Stromal cell of bone marrow (primary cell): ENCODE measurements at places on chromosomes 1 and 21.

DNA sequence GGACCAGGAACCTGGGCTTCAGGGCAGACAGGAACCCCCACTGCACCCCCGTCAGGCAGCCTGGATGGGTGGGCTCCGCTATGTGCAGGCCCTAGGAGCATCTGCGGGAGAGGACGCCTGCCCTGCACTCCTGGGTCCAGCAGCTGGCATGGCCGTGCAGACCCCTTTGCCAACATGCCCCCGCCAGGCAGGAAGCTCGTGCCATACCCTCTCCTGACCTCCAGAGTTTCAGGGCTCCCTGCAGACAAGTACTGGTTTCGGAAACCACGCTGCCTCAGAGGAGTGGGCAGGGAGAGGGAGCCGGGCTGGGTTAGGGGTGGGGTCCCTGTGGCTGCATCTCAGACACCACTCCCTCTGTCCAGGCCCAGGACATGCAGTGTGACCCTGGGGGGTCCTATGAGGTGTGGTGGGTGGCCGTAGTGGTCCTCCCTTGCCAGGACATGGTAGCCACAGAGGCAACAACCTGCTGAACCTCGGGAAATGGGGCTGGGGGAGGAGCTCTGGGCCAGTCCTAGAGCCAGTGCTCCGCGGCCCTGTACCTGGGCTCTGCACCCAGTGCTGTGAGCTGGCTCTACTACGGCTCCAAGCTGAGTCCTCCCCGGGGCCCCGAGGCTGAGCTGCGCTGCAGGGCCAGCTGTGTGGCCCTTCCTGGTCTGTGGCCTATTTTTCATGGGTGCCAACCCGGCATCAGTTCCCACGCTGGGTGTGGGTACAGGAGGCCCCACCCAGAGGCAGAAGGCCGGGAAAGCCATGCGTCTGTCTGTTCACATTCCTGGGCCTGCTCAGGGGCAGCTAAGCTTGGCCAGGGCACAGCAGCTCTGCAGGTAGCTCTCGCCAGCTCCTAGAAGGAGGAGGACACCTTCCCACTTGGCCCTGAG lies 1.4 kb downstream of the PLEKHN1 start:
- DNase-seq: no peak

DNA sequence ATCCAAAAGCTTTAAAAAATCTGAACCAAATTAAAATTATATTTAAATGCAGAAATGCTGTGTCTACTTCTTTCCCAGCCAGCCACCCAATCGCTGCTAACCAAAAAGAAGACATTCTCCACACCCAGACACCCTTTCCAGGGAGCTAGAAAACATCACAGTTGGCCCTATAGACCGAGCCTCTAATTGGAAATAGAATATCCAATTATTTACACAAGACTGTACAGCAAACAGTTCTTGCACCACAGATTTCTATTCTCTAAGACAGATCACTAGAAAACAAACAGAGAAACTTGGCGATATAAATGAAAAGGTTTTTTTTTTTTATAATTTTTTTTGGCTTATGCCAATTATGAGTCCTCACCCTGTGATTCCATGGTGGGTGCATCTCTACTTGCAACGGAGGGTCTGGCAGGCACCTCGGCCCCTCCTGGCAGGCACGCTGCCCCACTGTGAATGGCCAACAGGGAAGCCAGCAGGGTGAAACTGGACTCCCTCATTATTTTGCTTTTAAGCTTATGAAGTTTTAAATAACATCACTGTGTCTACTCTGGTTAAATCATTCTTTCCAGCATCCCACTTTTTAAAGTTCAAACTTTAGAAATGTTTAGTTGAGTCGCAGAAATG lies 29.2 kb downstream of the BCAR3 start:
- DNase-seq: no peak

DNA sequence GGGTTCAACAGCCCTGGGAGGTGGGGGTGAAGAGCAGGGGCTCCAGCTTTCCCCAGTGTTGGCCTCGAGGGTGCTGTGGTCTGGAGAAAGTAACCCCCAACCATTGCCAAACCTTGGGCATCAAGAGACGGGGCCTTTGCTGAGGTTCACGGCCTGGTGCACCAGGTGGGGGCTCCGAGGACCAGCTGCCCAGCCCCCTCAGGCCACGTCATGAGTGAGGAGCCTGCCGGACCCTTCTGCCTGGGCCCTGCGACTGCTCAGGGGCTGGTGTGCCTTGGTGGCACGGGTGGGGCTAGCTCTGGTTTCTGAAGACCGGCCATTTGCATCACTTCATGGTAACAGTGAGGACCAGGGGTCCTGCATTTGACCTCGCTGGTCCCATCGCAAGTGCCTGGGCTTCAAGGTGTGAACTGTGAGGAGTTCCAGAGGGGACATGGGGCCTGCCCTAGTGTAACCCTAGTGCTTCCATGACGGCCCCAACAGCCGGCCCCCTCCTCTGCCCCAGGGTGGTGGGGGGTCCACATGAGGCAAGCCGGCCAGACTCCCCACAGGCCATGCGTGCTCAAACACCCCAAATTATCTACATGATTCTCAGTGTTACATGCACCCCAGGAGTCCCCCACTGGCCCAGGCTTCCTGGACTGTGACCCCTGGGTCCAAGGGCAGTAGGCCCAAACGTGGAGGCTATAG lies 13.5 kb downstream of the MORN1 start:
- DNase-seq: no peak

- peak; percentile 7 for DNase-seq
Measured at GRCh38 chr1:60160141-60160540, 86.6 kb upstream of the C1orf87 start.

DNA sequence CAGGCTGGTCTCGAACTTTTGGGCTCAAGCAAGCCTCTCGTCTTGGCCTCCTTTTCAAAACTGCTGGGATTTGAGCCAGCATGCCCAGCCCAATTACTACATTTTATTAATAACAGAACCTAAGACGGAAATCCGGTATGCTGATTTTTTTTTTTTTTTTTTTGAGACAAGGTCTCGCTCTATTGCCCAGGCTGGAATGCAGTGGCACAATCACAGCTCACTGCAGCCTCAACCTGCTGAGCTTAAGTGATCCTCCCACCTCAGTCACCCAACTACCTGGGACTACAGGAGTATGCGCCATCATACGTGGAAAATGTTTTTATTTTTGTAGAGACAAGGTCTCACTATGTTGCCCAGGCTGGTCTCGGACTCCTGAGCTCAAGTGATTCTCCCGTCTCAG lies 20.2 kb downstream of the ACBD3 start:
- DNase-seq: no peak

DNA sequence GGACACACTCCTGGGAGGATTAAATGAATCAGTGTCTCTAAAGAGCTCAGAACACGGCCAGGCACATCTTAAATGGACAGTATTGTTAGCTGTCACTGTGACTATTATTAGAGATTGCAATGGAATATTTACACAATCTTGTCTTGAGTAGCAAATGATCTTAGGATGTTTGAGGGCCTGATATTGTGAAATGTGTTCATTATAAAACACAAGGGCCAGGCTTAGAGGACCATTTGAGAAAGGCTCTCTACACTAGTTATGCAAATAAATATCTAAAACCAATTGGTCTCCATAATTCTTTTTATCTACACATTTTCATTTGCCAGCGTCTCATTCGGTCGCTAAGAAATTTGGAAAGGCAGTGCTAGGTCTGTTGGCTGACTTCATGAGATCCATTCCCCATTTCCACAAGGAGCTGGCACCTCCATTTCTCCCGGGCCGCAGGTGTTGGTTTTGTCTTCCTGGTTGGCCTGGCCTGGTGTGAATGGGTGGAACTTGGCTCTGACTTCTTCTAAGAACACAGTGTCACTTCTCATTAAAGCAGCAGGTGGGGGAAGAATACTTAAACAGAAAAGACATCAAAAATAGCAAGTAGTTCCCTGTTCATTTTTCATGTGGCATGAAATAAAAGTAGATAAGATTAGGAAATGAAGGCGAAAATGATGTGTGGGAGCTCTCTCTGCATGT lies 56.0 kb upstream of the PLXNA2 start:
- DNase-seq: no peak

GRCh38 chr1:168824418-168825065 lies 95.5 kb upstream of the DPT start:
- DNase-seq: no peak

DNA sequence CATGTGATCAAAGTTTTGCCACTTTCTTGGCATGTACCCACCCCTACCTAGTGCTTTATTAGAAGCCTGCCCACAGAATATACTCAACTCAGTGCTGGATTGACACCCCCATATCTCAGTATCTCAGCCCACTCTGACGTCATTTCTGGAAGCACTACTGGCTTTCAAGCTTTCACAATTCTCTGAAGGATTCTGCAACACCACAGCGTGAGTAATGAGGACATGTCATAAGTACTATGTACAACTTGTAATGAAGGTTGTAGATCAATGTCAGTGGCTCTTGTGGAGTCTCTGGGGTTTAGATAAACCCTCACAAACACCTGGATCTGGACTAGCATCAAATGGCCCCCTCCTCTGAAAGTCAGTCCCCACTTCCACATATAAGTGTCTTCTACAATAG lies 57.2 kb downstream of the TNFSF4 start:
- peak; percentile 75 for DNase-seq
